ENCODE measurements at places on chromosomes 3 and 15.

- DNase-seq = no peak
Observed at GRCh38 chr3:18787441-18787840, 360.9 kb upstream of the KCNH8 start.

GRCh38 chr3:54999159-54999558, 71.3 kb upstream of the LRTM1 start:
- no peak for DNase-seq

GRCh38 chr3:124854009-124854408, 33.2 kb downstream of the ITGB5 start:
- DNase-seq = no peak

GRCh38 chr3:101266566-101266965, 53.8 kb downstream of the IMPG2 start:
- DNase-seq = no peak

GRCh38 chr3:67641451-67641850, 13.0 kb downstream of the SUCLG2 start:
- DNase-seq = no peak

- DNase-seq = no peak
Observed at GRCh38 chr15:62809968-62810260, 232.6 kb upstream of the TPM1 start.

- DNase-seq = no peak
Observed at GRCh38 chr3:161454615-161455014, 42.0 kb upstream of the OTOL1 start.

All from activated CD8-positive, alpha-beta memory T cell treated with anti-CD3 and anti-CD28 coated beads for 4 hours (primary cell).